Effector CD8-positive, alpha-beta T cell (primary cell): ENCODE measurements at places on chromosomes 3 and 15.

DNA sequence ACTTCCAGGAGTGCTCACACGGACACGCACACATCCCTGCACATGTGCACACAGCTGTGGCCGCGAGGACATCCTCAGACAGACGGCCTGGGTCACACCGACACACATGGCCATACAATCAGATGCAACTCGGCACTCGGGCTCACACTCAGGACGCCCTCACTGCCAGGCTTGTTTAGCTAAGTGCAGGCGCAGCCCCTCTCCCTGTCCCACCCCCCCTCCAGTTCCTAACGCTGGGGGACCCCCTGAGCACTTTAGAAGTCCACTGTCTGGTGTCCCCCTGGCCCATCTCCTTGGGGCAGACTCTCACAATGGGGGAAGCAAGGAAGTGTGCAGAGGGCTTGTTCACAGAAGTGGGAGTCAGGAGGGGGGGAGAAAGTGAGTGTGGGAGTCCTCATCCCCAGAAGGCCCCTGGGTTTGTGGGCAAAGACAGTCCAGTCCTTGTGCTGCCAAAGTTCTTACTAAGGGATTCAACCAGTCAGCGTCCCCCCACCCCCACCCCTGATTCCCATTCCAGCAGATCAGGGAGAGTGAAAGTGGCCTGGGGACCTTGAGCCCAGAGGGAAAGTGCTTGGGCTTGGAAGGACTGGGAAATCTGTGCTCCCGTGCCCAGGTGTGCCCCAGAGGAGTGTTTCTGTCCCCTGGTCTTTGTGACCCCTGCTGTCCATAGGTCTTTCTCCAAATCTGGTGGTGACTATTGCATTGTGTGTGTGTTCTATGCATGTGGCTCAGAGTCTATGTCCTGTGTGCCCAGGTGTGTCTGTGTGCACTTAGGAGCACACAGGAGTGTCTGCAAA, 767 bp upstream of the GATA2 start:
- DNase-seq = no peak

GRCh38 chr3:168285506-168285905, 189.8 kb upstream of the GOLIM4 start:
- no peak for DNase-seq

DNA sequence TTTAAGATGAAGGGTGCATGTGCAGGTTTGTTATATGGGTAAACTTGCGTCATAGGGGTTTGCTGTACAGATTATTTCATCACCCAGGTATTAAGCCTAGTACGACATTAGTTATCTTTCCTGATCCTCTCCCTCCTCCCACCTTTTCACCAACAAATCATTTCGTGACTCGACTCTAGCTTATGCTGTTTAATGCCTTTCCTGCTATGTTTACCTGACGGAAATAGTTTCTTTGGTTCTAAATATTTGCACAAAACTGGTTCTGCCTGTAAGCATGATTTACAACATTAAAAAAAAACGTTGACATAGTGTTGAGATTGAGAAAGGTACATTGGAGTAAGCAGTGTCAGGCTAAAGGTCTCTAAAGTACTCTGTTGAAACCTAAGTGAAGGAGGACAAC, 2.4 kb downstream of the GNL3 start:
- no peak for DNase-seq

- no peak for DNase-seq
These were observed 464 bp downstream of the GABRG3 start for GRCh38 chr15:26971271-26972018.

DNA sequence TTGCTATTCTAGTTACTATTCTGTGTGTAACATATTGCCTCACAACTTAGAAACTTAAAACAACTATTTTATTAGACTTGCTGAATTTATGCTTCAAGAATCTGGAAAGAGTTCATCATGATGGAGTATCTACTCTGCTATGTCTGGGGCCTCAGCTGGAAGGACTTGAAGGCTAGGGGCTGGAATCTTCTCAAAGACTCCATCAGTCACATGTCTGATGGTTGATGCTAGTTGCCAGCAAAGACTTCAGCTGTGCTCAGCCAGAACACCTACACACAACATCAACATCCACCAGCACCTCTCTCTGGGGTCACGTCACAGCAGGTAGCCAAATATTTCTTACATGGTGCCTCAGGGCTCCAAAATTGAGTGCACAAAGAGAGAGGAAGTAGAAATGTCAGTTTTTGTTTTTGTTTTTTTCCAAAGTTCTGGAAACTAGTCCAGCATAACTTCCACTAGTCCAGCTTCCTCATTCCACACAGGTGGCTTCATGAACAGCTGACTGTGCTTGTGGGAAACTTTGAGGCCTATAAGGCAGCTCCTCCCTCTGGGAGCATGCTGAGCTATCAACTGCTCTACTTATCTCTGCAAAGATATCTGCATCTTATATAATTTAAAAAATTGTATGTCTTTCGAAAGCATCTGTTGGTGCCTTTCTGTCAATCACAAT, 325.4 kb upstream of the AGTR1 start:
- no peak for DNase-seq

DNA sequence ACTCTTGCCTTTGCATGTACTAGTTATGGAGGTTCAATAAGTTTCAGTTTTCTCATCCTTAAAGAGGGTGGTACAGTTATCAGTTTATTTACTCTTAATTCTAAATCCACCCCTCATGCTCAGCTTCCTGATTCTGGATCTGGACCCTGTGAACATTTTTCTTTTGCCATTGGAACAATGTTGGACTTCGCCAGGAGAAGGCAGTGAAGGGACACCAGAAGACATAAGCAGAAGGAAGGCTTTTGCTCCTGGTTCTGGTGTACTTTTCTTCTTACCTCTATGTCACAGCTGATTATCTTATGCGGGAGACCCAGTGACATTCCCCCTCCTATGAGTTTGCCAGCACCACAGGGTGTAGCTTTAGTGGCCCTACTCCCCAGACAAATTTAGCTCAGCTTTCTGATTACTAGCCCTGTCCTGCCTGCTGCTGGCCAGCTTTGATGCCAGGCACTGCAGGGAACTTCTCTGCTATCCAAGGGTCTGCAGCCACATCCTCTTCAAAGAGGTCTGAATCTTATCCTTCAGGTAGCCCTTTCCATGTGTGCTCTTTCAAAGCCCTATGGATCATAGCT, 466.3 kb upstream of the EPHA3 start:
- DNase-seq = no peak

DNA sequence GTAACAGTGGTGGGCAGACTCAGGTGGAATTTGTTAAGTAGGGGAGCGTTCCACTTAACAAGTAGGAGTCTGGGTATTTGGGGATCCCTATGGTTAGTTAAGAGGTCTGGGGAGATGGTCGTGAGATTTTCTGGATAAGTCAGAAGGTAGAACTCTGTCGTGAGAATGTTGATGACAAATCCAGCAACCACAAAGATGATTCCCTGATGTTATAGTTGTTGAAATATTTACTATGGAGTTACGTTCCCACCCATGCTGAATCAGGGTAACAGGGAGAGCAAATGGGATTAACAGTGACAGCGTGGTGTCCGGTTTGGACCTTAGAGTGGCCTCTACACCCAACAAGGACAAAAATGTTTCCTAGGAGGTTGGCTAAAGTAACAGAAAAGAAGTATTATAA, 110.8 kb downstream of the MFSD1 start:
- DNase-seq = no peak

DNA sequence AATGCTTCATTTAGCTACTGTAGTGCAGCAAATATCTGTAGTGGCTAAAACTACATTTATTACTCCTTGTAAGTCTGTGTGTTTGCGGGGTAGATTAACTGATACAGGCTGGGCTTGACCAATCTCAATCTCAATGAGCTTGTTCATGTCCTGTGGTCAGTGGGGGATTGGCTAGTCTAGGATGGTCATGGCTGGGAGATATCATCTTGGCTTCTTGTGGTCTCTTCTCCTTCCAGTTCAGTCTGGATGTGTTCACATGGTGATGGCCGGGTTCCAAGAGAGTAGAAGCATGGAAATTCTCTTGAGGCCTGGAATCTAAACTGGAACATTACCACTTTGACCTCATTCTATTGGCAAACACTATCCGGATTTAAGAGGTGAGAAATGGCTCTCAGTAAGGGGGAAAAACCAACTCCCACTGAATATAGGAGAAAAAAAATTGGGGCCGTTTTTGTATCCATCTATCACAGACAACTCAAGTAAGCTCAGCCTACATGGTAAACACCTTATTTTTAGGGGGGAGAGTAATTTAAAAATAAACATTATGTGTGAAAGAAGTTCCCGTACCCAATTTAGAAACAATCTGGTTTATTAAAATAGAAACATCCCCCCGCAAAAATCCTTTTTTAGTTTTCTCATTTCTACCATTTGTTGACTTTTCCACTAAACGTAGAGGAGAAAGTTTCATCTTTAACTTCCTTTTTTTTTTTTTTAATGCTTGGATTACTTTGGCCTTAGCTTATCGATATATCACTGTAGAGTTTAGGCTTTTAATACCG, 284.9 kb upstream of the TBC1D5 start:
- DNase-seq = no peak

DNA sequence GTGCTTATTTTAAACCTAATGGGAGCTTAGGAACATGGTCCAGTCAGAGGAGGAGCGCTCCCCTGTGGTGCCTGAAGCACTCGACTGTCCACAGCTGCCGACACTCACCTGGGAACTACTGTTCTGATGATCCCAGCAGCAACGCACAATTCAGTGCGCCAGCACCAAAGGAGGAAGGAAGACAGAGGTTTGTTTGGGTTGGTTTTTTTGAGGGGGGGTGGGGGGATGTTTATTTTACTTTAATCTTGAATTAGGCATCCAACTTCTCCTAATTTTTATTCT, 48.8 kb upstream of the VGLL4 start:
- no peak for DNase-seq

- no peak for DNase-seq
These were observed 14.8 kb downstream of the GMPS start for GRCh38 chr3:155885292-155885691.

GRCh38 chr15:58677426-58677825, 72.1 kb downstream of the ADAM10 start:
- no peak for DNase-seq

DNA sequence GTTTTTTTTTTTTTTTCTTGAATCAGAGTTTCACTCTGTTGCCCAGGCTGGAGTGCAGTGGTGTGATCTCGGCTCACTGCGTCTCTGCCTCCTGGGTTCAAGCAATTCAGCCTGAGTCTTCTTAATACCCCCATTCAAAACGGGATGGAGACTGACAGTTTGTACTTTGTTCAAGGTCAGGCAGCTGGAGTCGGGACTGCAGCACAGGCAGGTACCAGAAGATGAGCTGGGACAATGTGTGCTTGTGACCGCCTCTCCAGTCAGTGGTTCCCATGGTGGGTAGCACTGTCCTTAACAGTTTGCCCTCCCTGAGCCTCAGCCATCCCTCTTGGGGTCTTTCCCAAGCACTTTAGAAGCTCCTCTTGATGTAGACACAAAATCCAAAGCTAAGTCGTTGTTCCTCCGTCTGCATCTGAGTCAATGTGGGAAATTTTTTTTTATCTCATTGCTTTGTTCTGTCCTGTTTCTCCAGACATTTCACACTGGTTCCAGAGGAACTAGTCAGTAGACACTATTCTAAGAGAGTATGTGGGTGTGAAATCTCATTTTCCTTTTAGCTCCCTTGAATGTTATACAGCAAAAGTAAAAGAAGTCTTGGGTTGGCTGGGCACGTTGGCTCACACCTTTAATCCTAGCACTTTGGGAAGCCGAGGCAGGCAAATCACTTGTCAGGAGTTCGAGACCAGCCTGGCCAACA, 5.3 kb upstream of the TTLL13 start:
- no peak for DNase-seq

- no peak for DNase-seq
These were observed 276.6 kb downstream of the UBE2E2 start for GRCh38 chr3:23479615-23480328.

- no peak for DNase-seq
These were observed 1.0 kb upstream of the TBC1D21 start for GRCh38 chr15:73872346-73872745.

- DNase-seq = no peak
These were observed 238.0 kb downstream of the PLCL2 start for GRCh38 chr3:17122758-17123157.

DNA sequence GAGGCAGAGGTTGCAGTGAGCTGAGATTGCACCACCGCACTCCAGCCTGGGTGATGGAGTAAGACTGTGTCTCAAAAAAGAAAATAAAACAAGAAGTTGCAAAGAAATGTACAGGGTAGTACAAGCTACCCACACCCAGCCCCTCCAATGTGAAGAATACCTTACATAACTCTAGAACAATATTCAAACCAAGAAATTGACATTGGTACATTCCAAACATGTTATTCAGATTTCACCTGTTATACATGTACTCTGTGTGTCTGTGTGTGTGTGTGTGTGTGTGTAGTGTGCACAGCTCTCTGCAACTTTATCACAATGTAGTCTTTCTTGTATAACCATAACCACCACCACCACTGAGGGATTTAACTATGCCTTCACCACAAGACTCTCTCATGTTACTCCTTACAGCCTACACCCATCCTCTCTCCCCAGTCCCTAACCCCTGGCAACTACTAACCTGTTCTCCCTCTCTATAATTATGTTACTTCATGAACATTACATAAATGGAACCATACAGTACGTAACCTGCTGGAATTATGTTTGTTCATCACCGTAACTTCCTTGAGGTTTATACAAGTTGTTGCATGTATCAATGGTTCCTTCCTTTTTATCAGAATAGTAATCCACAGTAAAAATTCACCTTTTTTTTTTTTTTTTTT, 16.2 kb upstream of the TJP1 start:
- DNase-seq = no peak

- DNase-seq = no peak
These were observed 1.2 kb downstream of the TLNRD1 start for GRCh38 chr15:81002009-81002330.

DNA sequence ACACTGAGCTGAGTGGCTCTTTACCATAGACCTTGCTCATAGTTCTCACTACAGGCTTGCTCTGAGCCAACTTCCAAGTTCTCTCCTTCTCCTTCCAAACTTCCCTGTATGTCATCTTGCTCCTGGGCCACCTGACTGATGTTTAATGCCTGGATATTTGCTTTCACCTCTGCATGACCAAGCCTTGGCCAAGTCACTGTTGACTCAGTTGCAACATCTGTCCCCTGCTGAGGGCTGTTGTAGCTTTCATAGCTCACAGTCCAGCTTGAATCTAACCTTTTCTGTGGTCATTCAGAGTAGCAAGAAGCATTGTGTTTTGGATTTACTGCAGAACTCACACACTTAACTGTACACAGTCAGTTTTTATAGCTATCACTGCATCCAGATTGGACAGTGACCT, 171.8 kb upstream of the ROPN1 start:
- no peak for DNase-seq

GRCh38 chr3:49456466-49456865, 13.6 kb upstream of the DAG1 start:
- no peak for DNase-seq

- no peak for DNase-seq
These were observed 6.5 kb upstream of the DYNC1LI1 start for GRCh38 chr3:32577174-32577573.

GRCh38 chr15:40808861-40809450, 1.7 kb upstream of the DNAJC17 start:
- DNase-seq = no peak

GRCh38 chr3:4343258-4343657, 40.1 kb downstream of the SETMAR start:
- DNase-seq = no peak

DNA sequence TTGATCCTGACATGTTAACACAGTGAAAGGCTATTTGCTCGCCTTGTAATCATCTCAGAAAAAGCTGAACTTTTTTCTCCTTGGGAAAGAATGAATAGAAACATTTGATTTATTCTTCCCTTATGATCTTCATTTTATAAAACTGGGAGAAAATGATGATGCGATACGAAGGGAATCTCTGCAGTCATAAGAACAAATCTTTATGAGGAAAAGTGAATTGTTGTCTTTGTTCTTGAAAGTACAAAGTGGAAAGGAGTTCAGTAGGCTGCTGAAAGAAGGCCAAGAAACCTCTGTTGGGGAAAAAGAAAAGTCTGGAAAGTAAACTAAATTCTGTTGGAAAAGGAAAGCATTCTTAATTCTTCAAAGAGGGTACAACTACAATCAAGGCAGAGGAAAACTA, 248.8 kb downstream of the NSUN3 start:
- no peak for DNase-seq
